Ascending aorta (tissue), 2 donors: ENCODE measurements at places on chromosomes 2 and 18. TPM values are rescaled to one million over a fixed set of nuclear protein-coding genes. Genes with fewer than 3 reads are reported as not detected.

DNA sequence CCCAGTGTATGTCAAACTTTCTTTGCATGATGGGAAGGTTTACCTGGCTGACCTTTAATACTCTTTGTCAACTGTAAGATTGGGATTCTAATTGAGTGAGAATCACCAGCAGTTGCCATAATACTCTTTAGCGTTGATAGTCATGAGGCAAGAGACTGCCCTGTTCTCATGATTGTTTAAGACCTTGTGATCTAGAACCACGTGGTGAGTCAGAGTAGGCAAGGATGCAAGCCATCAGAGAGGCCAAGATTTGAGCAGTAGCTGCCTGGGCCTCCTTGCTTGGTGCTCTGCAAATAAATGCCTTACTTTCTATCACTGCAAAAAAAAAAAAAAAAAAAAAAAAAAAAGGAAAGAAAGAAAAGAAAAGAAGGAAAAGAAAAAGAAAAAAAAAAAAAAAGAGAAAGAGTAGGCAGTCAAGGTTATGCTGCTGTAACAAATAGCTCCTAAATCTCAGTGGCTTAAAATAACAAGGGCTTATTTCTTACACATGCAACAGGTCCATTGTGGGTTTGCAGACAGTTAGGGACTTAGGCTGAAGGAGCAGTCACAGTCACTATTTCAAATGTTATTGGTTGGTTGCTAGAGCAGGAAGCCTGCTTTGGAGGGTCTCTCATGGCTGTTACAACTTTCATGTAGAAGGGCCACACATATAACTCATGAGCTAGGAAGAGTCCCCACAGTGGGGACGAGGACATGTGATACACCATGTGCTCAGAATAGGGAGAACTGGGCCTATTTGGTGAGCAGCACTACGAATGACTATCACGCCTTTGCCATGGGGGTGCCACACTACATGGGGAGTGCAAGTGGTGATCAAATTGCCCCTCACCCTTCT, 21.7 kb downstream of the IL1R2 start:
- no peak for DNase-seq

Gene GALNT3
- 0.64 TPM for total RNA-seq

DNA sequence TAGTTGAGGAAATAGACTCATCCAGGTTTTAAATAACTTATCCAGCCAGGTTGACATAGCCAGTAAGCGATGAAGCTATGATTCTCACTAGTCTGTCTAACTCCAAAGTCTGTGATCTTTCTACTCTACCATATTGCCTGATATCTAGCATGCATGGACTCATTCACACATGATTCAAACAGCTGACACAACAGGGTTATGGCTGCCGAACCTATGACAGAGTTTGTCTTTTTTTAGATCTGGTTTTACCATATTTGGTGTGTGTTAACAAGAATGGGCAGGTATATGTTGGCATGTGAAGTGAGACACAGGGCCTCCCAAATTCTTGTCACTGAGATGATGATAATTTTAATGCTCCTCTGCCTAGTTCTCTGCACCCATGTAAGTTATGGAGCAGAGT, 210.6 kb downstream of the BABAM2 start:
- no peak for DNase-seq

DNA sequence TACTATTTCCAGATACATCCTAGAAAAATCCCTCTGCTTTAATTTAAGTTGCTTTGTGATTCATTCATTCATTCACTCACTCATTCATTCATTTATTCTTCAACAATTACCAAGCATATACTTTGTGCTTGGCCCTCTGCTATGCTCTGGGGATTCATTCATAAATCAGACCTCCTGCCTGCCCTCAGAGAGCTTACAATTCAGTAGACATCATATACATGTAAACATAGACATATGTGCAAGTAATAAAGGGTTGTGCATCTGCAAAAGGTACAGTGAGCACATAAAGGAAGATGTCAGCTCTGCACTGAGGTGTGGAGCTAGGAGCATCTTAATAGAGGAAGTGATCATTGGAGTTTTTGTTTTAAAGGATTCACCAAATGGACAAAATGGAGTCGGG, 189.4 kb downstream of the AGPS start:
- no peak for DNase-seq

GRCh38 chr2:3779496-3780049, 76.2 kb downstream of the DCDC2C start:
- DNase-seq: no peak

GRCh38 chr2:11869391-11869991, 123.1 kb downstream of the LPIN1 start:
- DNase-seq: no peak

DNA sequence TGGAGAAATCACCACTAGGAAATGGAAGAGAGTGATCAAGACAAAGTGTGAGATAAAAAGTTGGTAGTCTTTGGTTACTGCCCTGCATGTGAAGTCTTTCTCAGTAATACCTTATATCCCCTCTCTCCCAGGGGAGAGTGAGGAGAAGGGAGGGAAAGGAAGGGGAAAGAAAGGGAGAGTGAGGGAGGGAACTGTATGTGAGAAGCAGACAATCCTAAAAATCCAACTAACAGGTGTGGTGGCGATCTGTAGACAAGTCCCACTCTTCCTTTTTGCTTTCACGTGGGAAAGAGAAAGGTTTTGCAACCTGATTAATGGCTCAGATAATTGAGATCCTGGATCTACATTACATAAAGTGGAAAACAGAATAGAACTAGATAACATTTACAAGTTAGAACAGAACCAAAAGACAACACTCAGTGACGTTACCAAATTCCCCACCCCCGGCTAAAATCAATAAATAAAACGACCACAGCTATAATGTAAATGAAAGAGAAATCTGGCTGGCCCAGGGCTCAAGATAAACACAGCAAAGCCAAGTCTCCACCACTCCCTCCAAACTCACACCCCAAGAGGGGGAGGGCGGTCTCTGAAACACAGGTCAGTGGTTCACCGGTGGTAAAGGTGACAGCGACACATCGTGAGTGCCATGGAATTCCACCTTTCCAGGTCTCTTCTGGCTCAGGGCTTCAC, 10.0 kb upstream of the APCDD1 start:
- DNase-seq: no peak

- no peak for DNase-seq
Observed at GRCh38 chr18:55878224-55878623, 290.2 kb upstream of the TCF4 start.

- no peak for DNase-seq
Observed at GRCh38 chr2:71554706-71555056, 101.3 kb downstream of the DYSF start.

- DNase-seq: no peak
Observed at GRCh38 chr2:108220942-108221541, 18.7 kb upstream of the SULT1C3 start.

Gene CIB4
- total RNA-seq: not detected

Gene CFAP53
- not detected for total RNA-seq

Gene LRRTM1
- total RNA-seq: 6.7 TPM

Gene INHBB
- 8.1 TPM for total RNA-seq

- no peak for DNase-seq
Observed at GRCh38 chr2:115569547-115569946, 1127.1 kb downstream of the DPP10 start.

DNA sequence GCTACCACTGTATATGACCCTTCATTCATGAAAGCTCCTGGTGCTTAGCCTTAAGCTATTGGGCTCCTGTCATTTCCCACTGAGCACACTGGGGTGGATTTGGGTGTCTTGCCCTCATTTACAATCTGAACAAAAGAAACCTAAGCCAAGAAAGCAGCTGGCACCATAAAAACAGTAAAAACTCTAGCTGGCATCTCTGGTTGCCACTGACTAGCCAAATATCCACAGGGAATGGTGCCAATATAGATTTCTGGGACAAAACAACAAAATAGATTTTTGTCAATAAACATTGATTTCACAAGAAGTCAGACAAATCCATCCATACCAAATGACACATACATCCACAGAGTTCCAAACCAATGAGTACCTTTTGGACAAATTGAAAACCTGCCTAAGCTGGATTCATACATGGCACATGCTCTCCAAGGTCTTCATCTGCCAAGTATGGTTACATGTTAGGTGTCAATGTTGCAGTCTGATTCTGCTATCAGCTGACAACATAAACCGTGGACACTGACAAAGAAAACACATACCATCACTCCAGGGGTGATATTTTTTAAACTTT, 1081.5 kb upstream of the ZEB2 start:
- no peak for DNase-seq

DNA sequence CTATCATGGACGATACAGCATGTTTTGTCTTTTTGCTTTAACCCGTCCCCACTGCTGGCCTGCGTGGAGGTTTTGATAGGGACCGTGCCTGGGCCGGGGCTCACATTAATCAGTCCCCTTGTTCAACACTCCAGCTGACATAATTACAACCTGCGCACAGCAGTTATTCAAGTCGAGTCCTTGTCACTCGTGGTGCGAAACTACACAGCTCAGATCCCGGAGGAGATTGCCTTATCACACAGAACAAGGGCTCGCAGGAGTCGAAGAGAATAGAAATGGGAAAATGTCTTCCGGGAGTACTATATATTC, 304.4 kb downstream of the ZNF407 start:
- no peak for DNase-seq

Gene IL1F10
- not detected for total RNA-seq

Gene RNPEPL1
- total RNA-seq: 196 TPM

Gene DUSP2
- total RNA-seq: 7.2 TPM

GRCh38 chr18:2984703-2985261, 28.2 kb downstream of the LPIN2 start:
- no peak for DNase-seq

DNA sequence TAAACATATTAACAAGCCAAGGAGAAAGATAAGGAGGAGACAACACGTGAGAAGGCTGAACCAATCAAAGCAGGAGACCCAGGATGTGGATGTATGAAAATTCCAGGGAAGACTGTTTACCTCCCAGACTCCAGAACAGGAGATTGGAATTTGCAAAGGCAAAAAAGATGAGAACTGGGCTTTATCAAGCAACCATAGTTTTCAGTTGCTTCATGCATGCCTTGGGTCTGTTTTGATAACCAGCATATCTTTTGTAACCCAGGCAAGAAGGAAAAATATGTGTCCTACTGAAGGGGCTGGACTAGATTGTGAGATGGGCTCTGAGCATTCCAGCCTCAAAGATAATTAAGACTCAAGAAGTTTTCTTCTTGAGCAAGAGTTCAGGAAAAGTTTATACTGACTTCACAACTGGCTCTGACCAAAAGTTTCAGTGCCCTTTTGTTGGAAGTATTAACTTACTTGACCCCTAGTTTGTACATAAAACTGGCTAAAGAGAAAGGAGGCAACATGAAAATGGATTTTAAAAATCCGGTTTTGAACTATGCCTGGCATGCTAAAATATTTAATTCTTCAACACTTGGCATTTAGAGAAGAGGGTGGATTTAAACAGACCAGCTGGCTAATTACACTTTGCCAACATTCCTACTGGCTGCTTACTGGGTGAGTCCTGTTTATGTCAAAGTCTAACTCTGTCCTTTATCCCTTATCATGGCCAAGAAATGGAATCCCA, 79.3 kb upstream of the CD28 start:
- DNase-seq: no peak

Gene DCDC2C
- total RNA-seq: 2.4 TPM

DNA sequence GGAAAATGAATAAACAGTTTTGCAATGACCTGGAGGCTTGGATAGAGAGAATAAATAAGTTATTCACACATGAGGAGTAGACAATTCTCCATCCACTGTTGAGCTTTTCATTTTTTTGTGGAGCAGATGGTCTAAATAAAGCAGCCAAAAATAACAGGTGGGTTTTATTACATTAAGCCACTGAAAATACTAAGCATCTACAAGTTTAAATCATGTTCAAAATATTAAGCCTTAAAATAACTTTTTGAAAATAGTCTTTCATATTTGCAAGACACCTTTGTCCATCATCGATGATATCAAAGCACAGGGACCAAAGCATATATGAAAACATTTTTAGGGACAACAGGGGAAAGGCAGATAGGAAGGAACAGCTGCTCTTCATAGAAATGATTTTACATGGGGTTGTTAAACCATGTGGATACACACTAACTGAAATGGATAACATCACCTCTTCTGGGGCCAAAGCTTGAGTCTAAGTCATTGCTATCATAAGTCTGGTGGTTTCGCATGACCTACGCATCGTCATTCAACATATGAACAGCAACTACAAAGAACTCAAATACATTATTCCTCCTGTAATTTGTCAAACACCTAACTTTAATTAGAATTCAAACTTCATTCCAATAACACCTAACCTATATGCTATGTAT, 197.6 kb upstream of the CHST9 start:
- no peak for DNase-seq

DNA sequence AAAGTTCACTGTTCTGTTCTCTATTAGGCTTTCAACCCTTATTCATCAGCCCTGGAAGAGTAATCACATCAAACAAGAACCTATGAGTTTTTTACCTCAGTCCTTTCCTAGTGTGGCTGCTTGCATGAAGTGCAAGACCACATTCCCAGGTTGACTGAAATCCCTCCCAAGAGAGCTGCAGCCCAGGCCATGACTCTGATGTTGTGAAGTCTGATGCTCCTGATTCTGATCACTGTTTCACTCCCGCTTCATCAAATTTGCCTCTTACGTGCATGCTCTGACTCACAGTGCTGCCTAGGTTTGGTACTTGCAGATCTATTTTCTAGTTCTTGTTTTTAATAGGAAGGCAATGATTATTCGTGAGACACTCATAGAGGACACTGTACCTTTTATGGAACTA, 58.2 kb upstream of the DSEL start:
- no peak for DNase-seq

GRCh38 chr2:239192975-239193374, 207.8 kb downstream of the HDAC4 start:
- no peak for DNase-seq
